ENCODE measurements at places on chromosomes 13 and 19. TPM values are rescaled to one million over a fixed set of nuclear protein-coding genes. Genes with fewer than 3 reads are reported as not detected.
A peak's percentile ranks its signal among the peaks of the same experiment; 100 is the strongest.

PTGIR gene
- polyA plus RNA-seq, result 0.55 TPM

DNA sequence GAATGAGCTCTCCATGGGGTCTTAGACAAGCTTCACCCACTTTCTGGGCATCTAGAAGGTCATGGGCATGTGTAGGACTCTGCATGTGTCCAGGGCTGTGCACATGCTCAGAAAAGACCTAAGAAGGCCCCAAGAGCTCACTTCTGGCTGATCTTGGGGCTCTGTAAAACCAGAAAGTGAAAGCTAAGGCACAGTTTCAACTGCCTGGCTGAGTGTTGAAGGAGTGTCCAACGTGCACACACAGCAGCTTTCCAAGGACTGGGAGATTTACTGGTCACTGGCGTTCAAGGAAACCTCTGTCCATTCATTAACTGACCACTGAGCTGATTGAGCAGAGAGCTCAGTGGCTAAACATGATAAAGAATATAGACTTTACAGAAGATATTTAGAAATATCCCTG lies 137.9 kb downstream of the KATNAL1 start:
- DNase-seq, result no peak
- H3K36me3 ChIP-seq, result no peaks in the 10 kb centered on the region
- H3K4me3 ChIP-seq, result peak overlapping the region; percentile 15
- no peak overlapping the region for H3K27ac ChIP-seq
- peaks cover 33% of the 10 kb centered on the region for H3K4me1 ChIP-seq
- H3K27me3 ChIP-seq, result no peaks in the 10 kb centered on the region

GRCh38 chr19:56663931-56664500 lies 7.5 kb downstream of the ZNF835 start:
- H3K27ac ChIP-seq, result no peak overlapping the region
- DNase-seq, result no peak
- no peaks in the 10 kb centered on the region for H3K27me3 ChIP-seq

GRCh38 chr19:43804432-43804831 lies 2.2 kb upstream of the LYPD5 start:
- no peak for DNase-seq
- no peaks in the 10 kb centered on the region for H3K36me3 ChIP-seq
- H3K27me3 ChIP-seq, result peaks cover 4% of the 10 kb centered on the region
- H3K4me1 ChIP-seq, result no peaks in the 10 kb centered on the region
- H3K4me3 ChIP-seq, result no peak overlapping the region

ERICH4 gene
- polyA plus RNA-seq, result not detected

- H3K27me3 ChIP-seq, result no peaks in the 10 kb centered on the region
- DNase-seq, result no peak
- peaks cover 8% of the 10 kb centered on the region for H3K36me3 ChIP-seq
- H3K4me1 ChIP-seq, result peaks cover 36% of the 10 kb centered on the region
Measured at GRCh38 chr19:10550336-10550735, 6.6 kb downstream of the ATG4D start.

DNA sequence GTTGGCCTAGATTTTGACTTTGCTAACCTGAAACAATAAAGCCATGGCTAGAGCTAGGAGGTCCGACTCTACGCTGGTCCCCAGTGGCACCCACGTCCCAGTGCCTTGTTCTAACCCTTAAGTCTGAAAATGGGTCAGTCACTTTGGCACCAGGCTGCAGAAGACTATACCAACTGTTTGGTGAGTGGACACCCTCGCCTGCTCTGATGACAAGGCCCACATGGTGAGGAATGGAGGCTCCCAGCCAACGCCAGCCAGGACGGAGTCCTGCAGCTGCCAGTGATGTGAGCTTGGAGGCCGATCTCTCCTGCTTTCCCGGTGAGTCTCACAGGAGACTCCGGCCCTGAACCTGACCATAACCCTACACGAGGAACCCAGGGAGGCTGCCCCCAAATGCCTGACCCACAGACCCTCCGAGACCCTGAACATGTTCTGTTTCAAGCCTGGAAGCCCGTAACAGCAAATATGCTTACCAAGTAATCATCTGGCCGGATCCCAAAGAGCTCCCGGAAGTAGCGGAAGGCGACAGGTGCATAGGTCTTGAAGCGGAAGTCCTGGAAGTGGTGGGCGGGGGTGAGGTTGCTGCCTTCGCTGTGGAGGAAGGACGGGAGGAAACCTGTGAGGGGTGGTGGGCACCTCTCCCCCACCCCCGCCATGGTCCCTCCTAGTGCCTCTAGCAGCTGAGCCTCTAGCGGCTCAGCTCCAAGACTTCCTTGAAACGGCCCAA lies 34.1 kb upstream of the CACTIN start:
- H3K36me3 ChIP-seq, result peaks cover 40% of the 10 kb centered on the region
- H3K4me3 ChIP-seq, result no peak overlapping the region
- no peaks in the 10 kb centered on the region for H3K27me3 ChIP-seq
- peaks cover under 1% of the 10 kb centered on the region for H3K4me1 ChIP-seq
- no peak overlapping the region for H3K27ac ChIP-seq

DNA sequence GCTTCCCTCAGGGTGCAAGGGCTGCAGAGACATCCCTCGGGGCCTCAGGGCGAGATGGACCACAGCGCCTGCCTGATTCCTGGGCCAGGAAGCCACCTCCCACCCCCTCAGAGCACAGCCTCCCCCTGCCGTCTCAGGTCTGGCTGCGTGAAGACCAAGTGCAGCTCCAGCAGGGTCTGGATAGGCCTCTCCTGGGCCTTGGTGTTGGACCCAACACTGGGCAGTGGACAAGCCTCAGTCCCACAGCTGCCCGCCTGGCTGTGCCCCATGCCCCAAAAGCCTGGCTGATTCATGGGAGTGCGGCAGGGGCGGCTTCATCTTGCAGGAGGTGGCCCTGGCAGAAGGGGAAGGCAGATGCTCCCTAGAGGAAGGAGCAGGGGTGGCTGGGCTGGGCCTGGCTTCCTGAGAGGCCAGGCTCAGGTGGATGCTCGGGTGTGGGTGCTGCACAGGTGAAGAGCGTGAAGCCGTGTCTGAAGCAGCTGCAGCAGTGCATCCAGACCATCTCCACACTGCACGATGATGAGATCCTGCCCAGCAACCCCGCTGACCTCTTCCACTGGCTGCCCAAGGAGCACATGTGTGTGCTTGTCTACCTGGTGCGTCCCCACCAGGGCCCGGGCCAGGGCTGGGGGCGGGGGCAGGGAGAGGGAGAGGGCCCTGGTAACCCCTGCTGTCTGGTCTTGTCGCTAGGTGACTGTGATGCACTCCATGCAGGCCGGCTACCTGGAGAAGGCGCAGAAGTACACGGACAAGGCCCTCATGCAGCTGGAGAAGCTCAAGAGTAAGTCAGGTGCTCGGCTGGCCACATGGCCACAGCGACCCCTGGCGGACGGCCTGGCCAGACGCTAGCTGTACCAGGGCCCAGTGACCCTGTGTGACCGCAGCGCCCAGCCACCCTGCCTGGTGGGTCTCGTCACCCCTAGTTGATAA lies 21.7 kb downstream of the MAU2 start:
- H3K27ac ChIP-seq, result no peak overlapping the region
- H3K4me1 ChIP-seq, result peaks cover 6% of the 10 kb centered on the region
- no peak for DNase-seq
- no peaks in the 10 kb centered on the region for H3K36me3 ChIP-seq
- no peaks in the 10 kb centered on the region for H3K27me3 ChIP-seq
- no peak overlapping the region for H3K4me3 ChIP-seq

DNA sequence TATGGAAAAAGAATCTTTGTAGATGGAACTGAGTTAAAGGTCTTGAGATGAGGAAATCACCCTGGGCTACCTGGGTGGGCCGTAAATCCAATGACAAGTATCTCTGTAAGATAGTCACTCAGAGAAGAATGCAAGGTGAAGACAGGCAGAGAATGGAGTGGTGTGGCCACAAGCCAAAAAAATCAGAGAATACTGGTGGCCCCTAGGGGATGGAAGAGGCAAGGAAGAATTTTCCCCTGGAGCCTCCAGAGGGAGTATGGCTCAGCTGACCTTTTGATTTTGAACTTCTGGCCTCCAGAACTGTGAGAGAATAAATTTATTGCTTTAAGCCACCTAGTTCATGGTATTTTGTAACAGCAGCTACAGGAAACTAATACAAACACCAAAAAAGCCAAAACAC lies 32.7 kb upstream of the CSNK1A1L start:
- DNase-seq, result no peak
- H3K27ac ChIP-seq, result no peak overlapping the region

- peaks cover 51% of the 10 kb centered on the region for H3K27me3 ChIP-seq
- H3K4me1 ChIP-seq, result no peaks in the 10 kb centered on the region
- DNase-seq, result no peak
Measured at GRCh38 chr19:45913874-45914830, at the start of gene NANOS2. Gene NANOS2 (minus strand): TSS chr19:45914778. CDS start chr19:45914693, 85 bp downstream.

TMEM272 gene
- polyA plus RNA-seq, result 0.75 TPM

DNA sequence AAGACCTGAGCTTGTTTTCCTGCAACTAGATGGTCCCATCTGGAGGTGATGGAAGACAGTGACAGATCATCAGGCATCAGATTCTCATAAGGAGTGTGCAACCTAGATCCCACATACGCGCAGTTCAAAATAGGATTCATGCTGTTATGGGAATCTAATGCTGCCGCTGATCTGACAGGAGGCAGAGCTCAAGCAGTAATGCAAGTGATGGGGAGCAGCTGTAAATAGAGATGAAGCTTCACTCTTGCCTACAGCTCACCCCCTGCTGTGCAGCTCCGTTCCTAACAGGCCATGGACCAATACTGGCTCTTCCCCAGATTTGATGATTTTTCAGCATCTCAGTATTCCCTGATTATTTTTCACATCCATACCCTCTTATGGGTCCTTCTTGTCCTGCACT lies 208.4 kb upstream of the RXFP2 start:
- no peak overlapping the region for H3K4me3 ChIP-seq
- DNase-seq, result no peak
- H3K36me3 ChIP-seq, result no peaks in the 10 kb centered on the region
- no peaks in the 10 kb centered on the region for H3K27me3 ChIP-seq
- H3K4me1 ChIP-seq, result no peaks in the 10 kb centered on the region

GRCh38 chr19:56839652-56840450 lies 675 bp downstream of the PEG3 start:
- H3K36me3 ChIP-seq, result peaks cover 38% of the 10 kb centered on the region
- peaks cover 32% of the 10 kb centered on the region for H3K27me3 ChIP-seq
- H3K27ac ChIP-seq, result peak overlapping the region; percentile 46
- no peak for DNase-seq
- H3K4me1 ChIP-seq, result no peaks in the 10 kb centered on the region
- H3K4me3 ChIP-seq, result no peak overlapping the region

- peaks cover 3% of the 10 kb centered on the region for H3K4me1 ChIP-seq
- H3K27me3 ChIP-seq, result peaks cover 19% of the 10 kb centered on the region
- no peak overlapping the region for H3K4me3 ChIP-seq
- H3K27ac ChIP-seq, result no peak overlapping the region
- DNase-seq, result no peak
Measured at GRCh38 chr13:21055511-21056045, 5.8 kb downstream of the LATS2 start.

ZNF93 gene
- 7.7 TPM for polyA plus RNA-seq

PDE4C gene
- polyA plus RNA-seq, result not detected

DNA sequence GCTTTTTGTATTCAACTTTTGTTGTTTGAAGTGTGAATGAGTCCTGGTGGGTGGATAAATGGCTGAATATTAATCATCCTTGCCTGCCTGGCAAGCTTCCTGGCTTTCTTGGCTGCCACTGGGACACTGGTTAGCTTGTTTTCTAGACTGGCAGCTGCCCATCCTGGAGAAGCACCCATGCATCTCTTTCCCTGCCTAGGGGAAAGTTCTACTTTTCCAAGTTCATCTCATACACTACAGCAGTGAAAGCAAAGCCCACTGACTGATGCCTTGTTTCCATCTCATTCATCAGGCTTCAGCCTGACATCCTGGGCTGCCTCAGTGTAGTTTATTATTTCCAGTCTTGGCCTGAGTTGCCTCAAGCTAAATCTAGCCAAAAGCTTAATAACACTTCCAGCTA lies 244.8 kb downstream of the PCDH20 start:
- H3K27ac ChIP-seq, result no peak overlapping the region
- DNase-seq, result no peak
- H3K27me3 ChIP-seq, result no peaks in the 10 kb centered on the region
- H3K36me3 ChIP-seq, result no peaks in the 10 kb centered on the region
- no peaks in the 10 kb centered on the region for H3K4me1 ChIP-seq

EDNRB gene
- polyA plus RNA-seq, result not detected

UBAC2 gene
- 173 TPM for polyA plus RNA-seq

DUS3L gene
- 41.1 TPM for polyA plus RNA-seq

- no peaks in the 10 kb centered on the region for H3K36me3 ChIP-seq
- no peak overlapping the region for H3K4me3 ChIP-seq
- H3K27ac ChIP-seq, result no peak overlapping the region
- no peaks in the 10 kb centered on the region for H3K27me3 ChIP-seq
- H3K4me1 ChIP-seq, result no peaks in the 10 kb centered on the region
- no peak for DNase-seq
Measured at GRCh38 chr13:43953370-43953769, 73.7 kb downstream of the LACC1 start.

- H3K4me1 ChIP-seq, result peaks cover 22% of the 10 kb centered on the region
- no peaks in the 10 kb centered on the region for H3K36me3 ChIP-seq
- H3K27ac ChIP-seq, result peak overlapping the region; percentile 98
- peak overlapping the region; percentile 98 for H3K4me3 ChIP-seq
Measured at GRCh38 chr19:42284591-42285341, 15.7 kb downstream of the CIC start.

- no peaks in the 10 kb centered on the region for H3K4me1 ChIP-seq
- no peaks in the 10 kb centered on the region for H3K27me3 ChIP-seq
- no peak overlapping the region for H3K27ac ChIP-seq
- H3K36me3 ChIP-seq, result no peaks in the 10 kb centered on the region
- DNase-seq, result no peak
Measured at GRCh38 chr13:80469853-80470381, 129.0 kb upstream of the SPRY2 start.

DNA sequence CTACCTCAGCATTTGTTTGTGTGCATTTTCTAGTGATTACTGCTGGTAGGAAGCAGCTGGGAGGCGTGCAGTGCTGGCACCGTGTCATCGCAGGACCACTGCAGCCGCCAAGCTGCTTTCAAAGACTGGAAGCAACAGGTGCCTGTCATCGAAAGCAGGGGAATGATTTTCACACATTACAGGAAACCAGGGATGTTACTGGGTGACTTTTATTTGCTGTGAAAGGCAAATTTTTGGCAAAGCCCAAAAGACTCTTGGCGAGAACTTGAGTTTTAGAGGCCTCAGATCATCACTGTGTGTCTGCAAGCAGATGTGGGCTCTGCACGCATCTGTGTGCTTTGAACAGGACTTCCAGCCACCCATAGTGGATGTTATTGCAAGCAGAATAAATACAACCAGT lies 176.4 kb downstream of the FLT1 start:
- H3K36me3 ChIP-seq, result no peaks in the 10 kb centered on the region
- H3K4me1 ChIP-seq, result no peaks in the 10 kb centered on the region
- no peak overlapping the region for H3K4me3 ChIP-seq
- no peaks in the 10 kb centered on the region for H3K27me3 ChIP-seq
- no peak overlapping the region for H3K27ac ChIP-seq
- DNase-seq, result no peak

DACH1 gene
- not detected for polyA plus RNA-seq

GRCh38 chr19:42452590-42452989 lies 9.8 kb upstream of the CXCL17 start:
- H3K27me3 ChIP-seq, result no peaks in the 10 kb centered on the region
- H3K27ac ChIP-seq, result no peak overlapping the region
- no peak overlapping the region for H3K4me3 ChIP-seq
- peaks cover 23% of the 10 kb centered on the region for H3K4me1 ChIP-seq
- no peaks in the 10 kb centered on the region for H3K36me3 ChIP-seq

- H3K4me1 ChIP-seq, result peaks cover 76% of the 10 kb centered on the region
- H3K27me3 ChIP-seq, result no peaks in the 10 kb centered on the region
- H3K4me3 ChIP-seq, result peak overlapping the region; percentile 72
- H3K36me3 ChIP-seq, result peaks cover 52% of the 10 kb centered on the region
- peak; percentile 66 for DNase-seq
Measured at GRCh38 chr13:114067886-114068651, 64.4 kb downstream of the RASA3 start.

GRCh38 chr13:32960626-32961025 lies 55.6 kb upstream of the KL start:
- H3K36me3 ChIP-seq, result no peaks in the 10 kb centered on the region
- H3K4me3 ChIP-seq, result no peak overlapping the region
- no peak overlapping the region for H3K27ac ChIP-seq
- peaks cover 15% of the 10 kb centered on the region for H3K27me3 ChIP-seq
- no peak for DNase-seq
- H3K4me1 ChIP-seq, result no peaks in the 10 kb centered on the region
